Germinal center (tissue), 1 donor: ENCODE measurements at places on chromosomes 5 and 9.

- peak; percentile 3 for DNase-seq
Observed at GRCh38 chr5:123359454-123360200, 63.6 kb downstream of the CEP120 start.

DNA sequence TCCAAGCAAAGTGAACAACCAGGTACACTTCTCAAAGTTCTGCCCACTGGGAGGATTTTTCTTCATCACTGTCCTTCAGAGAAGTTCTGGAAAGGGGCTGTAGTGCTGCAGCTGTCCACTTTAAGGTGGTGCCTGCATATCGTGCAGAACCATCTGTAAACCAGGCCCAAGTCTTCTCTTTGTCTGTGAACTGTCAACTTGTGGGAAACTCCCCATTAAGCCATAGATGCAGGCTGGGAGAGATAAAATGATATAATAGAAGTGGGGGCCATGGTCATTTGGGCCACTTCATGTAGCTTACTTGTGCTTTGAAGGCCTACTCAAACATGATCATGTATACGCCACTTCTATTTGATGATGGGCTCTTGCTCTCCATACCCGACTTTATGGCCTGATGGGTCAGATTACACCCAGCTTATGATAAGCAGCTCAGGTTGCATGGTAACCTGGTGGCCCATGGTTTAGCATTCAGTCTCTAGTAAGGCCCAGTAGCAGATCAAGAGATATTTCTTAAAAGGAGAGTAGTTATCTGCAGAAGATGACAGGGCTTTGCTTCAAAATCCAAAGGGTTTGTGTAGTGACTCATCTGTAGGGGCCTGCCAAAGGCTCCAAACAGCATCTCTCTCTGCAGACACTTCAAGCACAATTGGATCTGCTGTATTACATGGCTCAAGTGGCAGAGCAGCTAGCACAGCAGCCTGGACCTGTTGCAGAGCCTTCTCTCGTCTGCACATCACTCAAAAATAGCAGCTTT, 15.7 kb upstream of the BTF3 start:
- DNase-seq, result no peak

GRCh38 chr5:78113689-78114264, 180.7 kb downstream of the AP3B1 start:
- peak; percentile 37 for DNase-seq

DNA sequence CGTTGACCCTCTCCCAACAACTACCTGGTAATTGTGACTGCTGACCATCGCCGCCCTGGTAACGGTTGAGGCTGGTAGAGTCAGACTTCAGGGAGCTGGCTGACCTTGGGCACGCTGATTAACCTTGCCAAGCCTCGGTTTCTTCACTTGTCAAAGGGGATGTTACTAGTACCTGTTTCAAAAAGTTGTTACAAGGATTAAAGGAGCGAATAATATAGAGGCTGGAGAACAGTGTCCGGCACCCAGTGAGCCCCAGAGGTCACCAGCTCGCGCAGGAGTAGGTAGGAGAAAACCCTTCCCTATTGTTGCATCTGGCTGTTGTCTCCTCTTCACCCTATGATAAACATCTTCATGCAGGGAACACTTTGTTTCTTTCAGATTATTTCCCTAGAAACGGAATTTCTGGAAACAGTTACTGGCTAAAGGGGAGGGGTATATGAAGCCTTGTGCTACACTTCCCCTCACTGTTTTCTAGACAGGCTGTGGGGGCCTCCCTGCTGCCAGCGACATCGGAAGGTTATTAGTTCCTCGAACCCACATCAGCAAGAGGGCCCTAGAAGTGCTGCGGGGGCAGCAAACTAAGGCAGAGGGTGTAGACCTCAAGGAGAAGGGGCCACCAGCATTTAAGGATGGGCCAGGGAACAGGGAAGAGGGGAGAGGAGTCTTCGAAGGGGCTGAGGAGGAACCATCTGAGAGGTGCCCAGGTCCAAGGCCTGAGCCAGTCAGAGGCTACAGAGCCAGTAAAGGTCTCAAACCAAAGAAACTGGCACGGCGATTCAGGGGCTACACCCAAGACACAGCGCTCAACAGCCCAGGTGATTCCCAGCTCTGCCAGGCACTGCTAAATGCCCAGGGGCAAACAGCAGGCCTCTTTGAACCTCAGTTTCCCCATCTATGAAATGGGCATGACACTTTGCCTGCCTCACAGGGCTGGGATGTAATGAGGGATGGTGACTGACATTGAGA, 37.6 kb downstream of the HRH2 start:
- no peak for DNase-seq

- DNase-seq, result peak; percentile 13
Observed at GRCh38 chr9:95003689-95004410, 277.4 kb downstream of the AOPEP start.

DNA sequence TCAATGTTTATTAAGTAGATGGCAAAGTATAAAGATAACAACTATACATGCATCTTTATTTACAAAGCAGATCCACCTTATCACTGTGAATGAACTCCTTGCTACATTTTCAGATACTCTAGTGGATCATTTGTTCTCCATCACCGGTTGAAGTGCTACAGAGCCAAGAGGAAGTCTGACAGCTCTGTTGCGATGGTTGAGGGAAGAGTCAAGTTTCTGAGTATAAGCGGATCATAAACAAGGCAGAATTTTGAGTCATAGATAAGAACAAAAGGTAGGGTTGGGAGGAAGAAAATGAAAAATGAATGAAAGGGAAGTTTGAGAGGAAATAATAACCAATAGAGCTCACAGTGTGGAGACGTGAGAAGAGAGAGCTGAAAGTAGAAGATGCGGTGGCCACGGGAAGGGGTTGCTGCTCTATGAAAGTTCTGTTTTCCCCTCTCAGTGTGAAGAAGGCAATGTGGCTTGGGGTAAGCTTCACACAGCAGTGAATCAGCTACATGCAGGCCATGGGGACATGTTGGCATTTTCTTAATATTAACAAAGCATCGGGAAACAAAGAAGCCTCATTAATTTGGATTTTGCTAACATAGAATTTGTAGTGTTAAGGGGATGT, 30.8 kb upstream of the KCNN2 start:
- no peak for DNase-seq

DNA sequence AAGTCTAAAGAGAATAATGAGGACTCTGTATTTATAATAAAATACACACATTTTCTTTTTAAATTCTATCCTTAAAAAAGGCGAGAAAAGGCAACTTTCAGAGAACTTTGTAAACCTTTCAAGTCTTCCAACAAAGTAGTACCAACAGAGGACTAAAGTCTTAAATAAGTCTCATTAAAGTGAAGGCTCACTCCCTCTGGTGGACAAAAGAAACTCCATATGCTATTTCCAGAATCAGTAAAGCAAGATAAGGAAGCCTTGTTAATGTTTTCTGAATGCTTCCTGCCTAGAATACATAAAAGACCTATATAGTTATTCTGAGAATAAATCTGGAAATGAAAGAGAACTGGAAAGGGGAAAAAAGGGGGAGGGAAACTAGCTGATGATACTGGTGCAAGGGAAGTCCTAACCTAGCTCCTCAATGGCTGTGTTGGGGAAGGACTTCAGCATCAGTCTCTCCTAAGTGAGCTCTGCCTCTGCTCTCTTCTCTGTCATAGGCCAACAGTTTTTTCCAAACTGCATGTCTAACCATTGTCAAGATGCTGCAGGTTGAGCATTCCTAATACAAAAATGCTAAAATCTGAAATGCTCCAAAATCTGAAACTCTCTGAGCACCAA, 7.2 kb downstream of the HMGCS1 start:
- peak; percentile 21 for DNase-seq
